A673 (cell line): ENCODE measurements at places on chromosomes 7 and 10. TPM values are rescaled to one million over a fixed set of nuclear protein-coding genes. Genes with fewer than 3 reads are reported as not detected.

The PTPRZ1 gene
- 0.20 and 0.58 TPM in 2 replicates for total RNA-seq

The OTUD1 gene
- total RNA-seq, result 22.5 and 23.9 TPM in 2 replicates

DNA sequence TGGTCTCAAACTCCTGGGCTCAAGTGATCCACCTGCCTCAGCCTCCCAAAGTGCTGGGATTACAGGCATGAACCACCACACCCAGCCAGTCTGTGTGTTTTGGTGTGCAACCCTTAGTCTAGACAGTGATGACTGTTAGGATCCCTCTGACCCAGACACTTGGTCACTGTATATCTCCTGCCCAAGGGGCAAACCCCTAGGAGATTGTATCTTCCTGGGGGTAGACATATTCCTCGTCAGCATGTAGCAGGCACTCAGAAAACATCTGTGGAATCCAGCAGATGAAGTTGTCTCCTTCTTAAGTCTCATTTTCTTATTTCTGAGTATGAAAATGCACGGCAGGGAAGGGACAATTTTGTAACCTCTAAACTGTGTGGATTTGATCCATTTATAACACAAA is 292.5 kb downstream of the GFRA1 start:
- DNase-seq, result no peak

The SFXN2 gene
- total RNA-seq, result 19.5 and 24.6 TPM in 2 replicates

GRCh38 chr7:2459674-2460073 is 16.5 kb downstream of the GRIFIN start:
- no peak for DNase-seq

DNA sequence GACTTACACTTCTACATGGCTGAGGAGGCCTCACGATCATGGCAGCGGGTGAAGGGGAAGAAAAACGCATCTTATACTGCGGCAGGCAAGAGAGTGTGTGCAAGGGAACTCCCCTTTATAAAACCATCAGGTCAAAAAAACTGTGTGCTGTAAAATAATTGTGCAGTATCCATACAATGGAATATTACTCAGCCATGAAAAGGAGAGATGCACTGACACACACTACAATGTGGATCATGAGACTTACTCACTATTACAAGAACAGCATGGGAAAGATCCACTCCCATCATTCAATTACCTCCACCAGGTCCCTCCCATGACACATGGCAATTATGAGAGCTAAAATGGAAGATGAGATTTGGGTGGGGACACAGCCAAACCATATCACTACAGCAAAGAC is 27.2 kb upstream of the CARD11 start:
- DNase-seq, result no peak

GRCh38 chr7:2029211-2029905 is 203.4 kb downstream of the MAD1L1 start:
- DNase-seq, result no peak

GRCh38 chr10:21349912-21350286 is 175.6 kb downstream of the SKIDA1 start:
- no peak for DNase-seq

DNA sequence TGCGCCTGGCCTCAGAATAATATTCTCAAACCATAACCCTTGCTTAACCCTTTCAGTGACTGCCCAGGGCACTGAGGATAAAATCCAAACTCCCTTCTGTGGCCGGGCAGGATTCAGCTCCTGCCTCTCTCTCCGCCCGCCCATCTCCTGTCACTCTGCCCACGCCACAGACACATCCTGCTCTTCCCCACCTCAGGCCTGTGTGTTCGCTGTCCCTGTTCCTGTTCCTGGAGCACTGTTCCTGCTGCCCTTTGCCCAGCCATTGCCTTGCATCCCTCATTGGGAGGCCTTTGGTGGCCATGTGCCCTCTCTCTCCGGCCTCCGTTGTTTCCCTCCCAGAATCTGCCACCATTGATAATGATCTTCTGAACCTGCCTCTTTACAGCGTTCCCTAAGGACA is 108.8 kb downstream of the SH3PXD2A start:
- DNase-seq, result no peak

DNA sequence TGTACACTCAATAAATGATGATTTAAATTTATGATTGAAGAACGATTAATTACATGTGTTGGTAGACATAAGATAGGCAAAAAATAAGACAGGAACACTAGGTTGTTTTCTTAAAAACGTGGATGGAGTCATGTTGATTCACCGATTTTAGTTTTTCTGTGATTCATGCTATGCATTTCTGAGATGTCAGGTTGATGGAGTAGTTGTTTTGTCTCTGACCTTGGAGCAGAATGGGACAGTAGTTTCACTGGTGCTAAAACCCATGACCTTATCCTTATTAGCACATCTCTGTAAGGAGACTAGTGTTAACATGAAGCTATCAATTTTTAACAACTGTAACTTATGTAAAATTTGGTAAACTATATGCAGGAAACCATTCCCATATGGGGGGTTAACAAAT is 611.6 kb upstream of the FZD8 start:
- no peak for DNase-seq

GRCh38 chr10:93995598-93996271 is 2.0 kb downstream of the PLCE1 start:
- no peak for DNase-seq

GRCh38 chr7:117347480-117347879 is 24.6 kb upstream of the WNT2 start:
- DNase-seq, result no peak

The CALML3 gene
- total RNA-seq, result not detected in 2 replicates

The VGF gene
- total RNA-seq, result 14.4 and 16.0 TPM in 2 replicates

The ADCYAP1R1 gene
- 0.11 TPM in 1 of 2 replicates, not detected in the other for total RNA-seq

The UBTD1 gene
- total RNA-seq, result 3.1 and 4.2 TPM in 2 replicates

DNA sequence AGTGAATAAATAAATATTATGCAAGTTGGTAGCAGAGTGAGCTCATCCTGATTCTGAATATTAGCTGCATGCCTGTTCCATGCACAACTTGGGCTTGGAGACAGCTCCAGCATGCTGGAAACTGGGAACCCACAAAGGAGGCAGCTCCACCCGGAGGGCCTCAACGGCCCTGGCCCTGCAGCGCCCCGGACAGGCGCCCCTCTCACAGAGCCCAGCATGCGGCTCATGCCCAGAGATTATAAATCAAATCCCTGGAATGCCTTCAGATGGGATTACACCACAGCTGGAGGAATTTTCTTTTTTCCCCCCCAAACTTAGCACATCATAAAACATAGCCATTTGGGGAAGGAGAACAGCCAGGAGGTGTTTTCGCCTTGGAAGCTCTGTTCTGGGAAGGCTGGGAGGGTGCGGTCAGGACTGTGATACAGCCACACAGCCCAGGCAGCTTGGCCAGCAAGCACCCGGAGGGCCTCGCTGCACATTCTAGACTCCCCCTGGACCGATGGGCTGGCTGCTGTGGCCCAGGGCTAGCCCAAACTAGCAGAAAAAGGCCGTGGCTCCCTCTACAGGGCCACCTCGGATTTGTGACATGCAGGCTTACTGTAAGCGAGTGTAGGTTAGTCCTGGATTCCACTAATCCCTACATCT is 102.4 kb downstream of the PTPN20 start:
- DNase-seq, result no peak

The HKDC1 gene
- 0.52 and 0.79 TPM in 2 replicates for total RNA-seq

GRCh38 chr7:151890355-151891004 is 13.6 kb upstream of the PRKAG2 start:
- DNase-seq, result no peak

DNA sequence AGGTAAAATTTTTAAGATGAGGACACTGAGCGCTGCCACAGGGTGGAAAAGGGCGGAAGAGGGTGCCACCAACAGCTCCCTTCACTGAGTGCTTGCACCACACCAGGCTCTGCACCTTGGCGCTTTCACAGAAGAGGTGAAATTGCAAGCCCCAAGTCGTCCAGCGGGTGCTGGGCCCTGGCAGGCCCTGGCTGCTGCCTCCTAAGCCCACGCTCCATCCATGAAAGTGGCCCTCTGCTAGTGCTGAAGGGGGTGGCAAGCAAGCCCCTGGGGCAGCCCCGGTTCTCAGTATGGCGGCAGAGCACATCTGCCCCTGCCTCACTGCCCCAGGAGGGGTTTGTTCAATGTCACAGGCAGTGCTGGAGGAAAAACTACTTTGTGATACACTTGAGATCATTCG is 95.1 kb downstream of the SLIT1 start:
- DNase-seq, result no peak

DNA sequence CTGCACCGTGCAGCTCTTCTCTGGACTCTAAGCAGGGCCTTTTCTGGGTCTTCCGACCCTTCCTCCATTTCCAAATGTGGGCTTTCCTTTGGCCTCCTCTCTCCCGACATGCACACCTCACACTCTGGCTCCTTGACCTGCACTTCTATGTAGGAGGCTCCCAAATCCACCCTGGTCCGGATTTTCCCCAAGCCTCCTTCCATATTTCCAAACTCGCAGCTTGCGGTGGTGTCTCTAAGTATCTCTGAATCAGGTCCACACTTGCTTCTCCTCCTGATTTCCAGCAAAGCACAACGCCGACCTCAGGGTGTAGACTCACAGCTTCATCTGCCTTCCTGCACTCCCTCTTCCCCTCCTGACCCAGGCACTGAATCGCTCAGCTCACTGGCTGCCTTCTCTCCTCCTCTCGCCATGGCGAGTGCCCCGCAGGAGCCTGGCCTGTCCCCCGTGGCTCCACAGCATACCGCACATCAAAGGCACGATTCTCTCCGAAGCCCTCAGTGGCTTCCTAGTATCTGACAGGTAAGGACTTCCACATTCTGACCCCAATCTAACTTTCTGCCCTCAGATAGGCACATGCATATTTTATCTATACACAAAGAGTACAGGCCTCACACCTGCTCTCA is 27.8 kb downstream of the DIP2C start:
- no peak for DNase-seq
